ENCODE measurements at places on chromosomes 12 and 14.

- DNase-seq, result no peak
Observed at GRCh38 chr14:54465654-54466053, 23.1 kb downstream of the GMFB start.

- DNase-seq, result no peak
Observed at GRCh38 chr12:93127582-93128331, 198.7 kb upstream of the EEA1 start.

- DNase-seq, result no peak
Observed at GRCh38 chr14:104680806-104681688, 8.4 kb upstream of the INF2 start.

GRCh38 chr12:105451211-105451610 lies 120.7 kb downstream of the C12orf75 start:
- no peak for DNase-seq

DNA sequence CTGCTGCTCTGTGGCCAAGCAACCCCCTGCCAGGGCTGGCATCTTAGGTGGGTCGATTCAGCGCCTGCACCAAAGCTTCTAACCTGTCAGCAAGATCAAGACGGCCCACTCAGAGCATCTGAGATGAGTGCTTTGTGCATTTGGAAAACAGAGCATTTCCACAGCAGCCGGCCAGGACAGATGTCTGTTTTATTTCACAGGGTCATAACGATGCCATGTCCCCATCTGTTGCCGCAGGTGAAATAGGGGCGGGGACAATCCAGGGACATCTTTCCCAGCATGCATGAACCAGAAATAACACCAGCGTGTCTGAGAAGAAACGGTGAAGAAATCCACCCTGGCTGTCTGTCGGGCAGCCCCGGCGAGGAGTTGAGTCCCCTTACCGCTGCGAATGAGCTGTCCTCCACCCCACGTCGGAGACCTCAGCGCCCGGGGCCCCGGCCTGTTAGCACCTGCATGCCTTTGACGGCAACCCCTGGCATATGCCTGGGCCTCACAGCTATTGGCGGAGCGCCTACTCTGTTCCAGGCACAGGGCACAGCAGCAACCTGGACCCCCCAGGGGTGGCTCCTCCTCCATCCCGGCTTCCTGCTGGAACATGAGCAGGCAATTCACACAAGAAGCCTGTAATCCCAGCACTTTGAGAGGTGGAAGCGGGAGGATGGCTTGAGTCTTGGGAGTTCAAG lies 30.6 kb upstream of the ULK1 start:
- DNase-seq, result no peak

- DNase-seq, result no peak
Observed at GRCh38 chr12:87117526-87117925, 861.3 kb upstream of the MGAT4C start.

GRCh38 chr14:32011225-32011624 lies 65.9 kb upstream of the ARHGAP5 start:
- DNase-seq, result no peak

DNA sequence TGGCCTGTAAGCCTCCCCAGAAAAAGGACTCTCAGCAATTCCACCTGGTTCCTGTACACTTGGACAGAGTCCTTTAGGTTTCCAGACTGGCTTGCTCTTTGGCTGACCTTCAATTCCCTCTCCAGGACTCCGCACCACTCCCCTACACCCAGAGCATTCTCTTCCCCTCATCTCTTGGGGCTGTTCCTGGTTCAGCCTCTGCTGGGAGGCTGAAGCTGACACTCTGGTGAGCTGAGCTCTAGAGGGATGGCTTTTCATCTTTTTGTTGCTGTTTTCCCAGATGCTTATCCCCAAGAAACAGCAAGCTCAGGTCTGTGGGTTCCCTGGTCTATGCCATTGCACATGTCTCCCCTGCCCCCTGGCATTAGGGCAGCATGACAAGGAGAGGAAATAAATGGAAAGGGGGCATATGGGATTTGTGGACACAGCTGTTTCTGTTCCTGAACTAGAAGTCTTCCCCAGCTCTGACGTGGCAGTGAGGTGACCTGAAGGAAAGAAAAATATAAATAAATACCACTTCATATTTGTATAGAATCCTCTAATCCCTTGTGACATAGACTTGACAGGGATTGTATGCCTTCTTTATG lies 1.3 kb downstream of the RNASE7 start:
- no peak for DNase-seq

- DNase-seq, result no peak
Observed at GRCh38 chr12:68798882-68799234, 9.1 kb upstream of the MDM2 start.

DNA sequence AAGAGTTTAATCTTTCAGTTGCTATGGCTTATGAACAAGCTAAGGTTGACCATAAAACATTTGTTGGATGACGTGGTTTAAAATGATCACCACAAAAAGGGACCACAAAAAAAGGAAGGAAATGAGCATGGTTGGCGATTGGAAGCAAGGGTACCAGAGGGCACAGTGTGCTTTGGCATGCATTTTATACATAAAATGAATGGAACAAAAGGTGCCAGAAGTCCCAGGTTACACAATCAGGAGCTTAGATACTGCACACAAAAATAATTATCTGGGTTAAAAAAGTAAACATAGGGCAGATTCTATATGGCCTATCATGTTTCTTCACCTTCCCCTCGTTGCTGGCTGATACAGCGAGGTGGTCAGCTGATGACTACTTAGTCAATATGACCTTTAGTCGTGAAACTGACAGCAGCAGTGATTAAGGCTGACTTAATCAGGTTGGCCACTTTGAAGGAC lies 50.7 kb downstream of the ZC3H14 start:
- DNase-seq, result no peak

GRCh38 chr12:15116086-15116485 lies 105.1 kb downstream of the RERG start:
- DNase-seq, result no peak

- no peak for DNase-seq
Observed at GRCh38 chr12:49967777-49968250, 4.9 kb upstream of the AQP6 start.

DNA sequence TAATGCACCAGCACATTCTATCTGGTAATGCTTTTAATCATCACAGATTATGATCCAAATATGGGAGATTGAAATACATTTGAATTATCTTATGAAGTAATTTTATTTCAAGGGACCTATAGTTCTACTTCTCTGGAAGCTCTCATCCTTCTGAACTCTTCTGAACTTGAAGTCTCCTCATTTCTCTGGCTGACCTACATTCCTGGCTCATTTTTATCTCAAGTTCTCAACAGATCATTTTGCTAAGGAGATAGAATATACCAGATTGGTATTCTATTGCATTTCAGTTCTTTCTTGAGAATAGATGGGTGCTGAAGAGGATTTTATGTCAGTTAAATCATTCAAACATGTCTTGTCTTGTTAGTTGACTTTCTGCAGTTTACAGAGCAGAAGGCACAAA lies 7.9 kb downstream of the HMGA2 start:
- DNase-seq, result no peak

GRCh38 chr14:104938960-104939359 lies 14.3 kb downstream of the PLD4 start:
- no peak for DNase-seq

DNA sequence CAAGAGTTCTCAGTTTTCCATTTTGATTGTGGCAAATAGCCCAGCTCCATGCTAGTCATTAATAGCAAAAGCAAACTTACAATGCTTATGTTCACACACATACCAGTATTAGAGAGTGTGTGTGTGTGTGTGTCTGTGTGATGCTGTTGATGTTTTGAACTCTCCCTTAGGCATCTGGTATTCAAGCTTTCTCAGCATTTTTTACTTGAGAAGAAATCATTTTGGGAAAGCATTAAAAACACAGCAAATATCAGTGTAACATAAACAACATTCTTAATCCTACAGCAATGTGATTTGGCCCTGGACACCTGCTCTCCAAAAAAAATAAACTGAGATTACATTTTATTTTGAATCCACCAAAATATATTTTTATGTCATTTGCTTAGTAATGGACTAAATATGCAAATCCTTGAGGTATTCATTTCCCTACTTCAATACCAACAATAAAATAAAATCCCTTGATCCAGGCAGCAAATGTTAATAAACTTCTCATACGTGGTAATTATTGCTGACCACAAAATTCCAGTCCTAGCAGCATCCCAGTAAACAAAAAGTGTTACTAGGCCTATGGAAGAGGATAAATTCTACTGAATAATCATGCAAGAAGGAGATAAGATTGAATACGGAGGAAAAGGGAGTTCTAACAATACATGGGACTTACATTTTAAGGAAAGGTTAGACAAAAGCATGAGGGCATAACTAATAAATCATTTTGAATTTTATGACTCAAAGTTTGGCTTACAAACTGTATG lies 249.5 kb upstream of the CLEC14A start:
- no peak for DNase-seq

DNA sequence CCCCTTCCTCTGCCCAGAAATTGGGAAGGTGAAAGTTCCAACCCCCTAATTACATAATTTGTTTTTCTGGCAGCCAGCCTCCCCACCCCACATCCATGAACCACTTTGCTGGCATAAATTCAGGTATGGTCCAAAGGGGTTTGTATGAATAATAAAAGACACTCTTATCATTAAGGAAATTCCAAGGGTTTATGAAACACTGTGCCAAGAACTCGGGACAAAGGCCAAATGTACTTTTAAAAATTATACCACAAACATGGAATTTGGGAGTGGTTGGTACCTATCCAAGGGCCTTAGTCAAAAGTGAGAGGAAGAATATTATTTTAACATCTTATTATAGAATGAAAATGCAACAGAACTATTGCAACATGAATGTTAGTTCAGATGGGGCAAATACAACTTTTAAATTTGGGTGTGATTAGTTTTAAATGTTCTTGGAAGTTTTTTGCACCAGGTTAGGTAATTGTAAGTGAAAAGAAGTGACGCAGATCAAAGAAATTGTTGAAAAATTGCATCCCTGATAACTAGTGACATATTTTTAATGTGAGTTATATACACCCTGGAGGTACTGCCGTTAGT lies 217.8 kb downstream of the TMEM117 start:
- no peak for DNase-seq

GRCh38 chr12:95322326-95322725 lies 104.7 kb downstream of the VEZT start:
- no peak for DNase-seq

GRCh38 chr12:82470906-82471512 lies 112.7 kb downstream of the METTL25 start:
- no peak for DNase-seq

GRCh38 chr12:51262758-51263177 lies 7.4 kb downstream of the SMAGP start:
- DNase-seq, result no peak

DNA sequence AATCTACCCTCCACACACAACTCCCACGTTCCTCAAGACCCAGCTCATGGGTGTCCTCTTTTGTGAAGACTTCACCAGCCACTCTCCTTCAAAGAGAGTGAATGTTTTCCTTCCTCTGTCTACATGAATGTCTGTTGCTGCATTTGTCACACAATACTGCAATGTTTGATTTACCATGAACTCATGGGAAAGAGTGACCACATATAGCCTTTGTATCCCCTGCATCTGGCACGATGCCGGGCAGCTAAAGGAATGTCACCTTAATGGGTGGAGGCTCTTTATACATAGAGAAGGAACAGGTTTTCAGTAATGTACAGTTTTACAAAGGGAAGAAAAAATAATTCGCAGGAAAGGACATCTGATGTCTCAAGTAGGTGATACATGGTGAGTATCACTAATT lies 12.1 kb upstream of the BCDIN3D start:
- no peak for DNase-seq

DNA sequence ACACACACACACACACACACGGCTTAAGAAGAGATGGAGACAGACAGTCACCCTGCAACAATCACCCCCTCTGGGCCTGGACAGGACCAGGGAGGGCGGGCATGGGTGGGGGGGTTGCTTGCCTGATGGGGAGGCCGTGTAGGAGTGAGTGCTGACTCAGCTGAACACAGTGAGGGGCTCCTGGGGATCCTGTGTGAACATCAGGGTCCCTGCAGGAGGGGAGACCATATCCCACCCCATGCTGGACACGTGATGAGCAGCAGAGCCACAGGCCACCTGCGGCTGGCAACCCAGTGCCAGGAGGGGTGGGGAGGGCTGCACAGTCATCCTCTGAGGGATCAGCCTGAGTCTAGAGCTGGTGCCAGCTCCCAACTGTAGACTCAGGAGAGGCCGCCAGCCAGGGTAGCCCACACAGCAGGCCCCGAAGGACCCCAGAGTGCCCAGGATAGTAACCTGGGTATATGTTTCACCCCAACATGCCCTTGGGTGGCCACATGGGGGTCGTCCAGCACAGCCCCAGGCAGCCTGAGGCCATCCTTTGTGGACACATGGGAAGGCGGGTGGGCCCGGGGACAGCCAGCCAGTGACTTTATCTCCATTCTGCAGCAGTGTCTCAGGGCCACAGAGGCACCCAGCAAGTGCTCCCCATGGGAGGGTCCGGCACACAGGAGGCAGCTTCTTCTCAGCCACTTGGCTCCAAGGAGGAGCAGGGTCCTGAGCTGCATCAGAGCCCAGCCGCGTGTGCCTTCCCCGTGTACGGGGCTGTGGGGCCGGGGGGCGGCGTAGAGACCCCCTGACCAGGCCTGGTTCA lies 73.7 kb upstream of the SFSWAP start:
- DNase-seq, result no peak

DNA sequence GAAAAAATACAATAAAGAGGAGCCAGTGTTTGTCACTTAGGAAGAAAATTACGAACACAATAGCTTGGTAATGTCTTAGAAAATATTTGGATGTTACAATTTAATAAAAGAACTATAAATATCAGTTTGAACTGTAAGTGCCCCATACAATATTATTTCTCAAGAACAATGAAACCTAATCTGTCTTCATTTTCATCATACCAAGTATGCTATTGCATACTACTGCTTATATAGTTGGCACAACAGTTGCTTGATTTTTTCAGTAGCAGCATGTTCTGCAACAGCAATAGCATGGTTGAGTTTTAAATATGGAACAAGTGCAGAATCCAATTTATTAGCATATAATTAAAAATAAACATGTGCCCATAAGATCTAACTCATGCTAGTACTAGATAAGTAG lies 564.6 kb downstream of the C12orf50 start:
- no peak for DNase-seq

GRCh38 chr12:95413576-95413975 lies 60.4 kb upstream of the METAP2 start:
- DNase-seq, result no peak

DNA sequence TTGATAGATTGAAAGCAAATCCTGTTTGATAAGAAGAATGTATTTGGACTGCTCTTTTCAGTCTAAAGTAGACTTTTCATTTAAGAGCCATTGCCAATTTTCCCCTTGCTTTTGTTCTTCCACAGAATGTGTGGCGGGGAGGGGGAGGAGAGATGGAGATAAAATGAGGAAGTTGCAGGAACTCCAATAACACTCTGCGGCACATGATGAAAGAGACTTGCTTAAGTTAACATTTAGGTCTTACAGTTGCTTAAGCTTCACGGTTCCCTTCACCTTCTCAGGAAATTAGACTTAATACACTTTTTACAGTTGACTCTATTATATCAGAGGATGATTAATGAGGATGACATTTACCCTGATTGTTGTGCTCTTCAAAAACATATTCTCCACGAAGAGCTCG lies 537.3 kb downstream of the TMTC2 start:
- DNase-seq, result no peak

GRCh38 chr14:24182110-24182882 lies 6.3 kb downstream of the IPO4 start:
- DNase-seq, result no peak

GRCh38 chr12:40692765-40693206 lies 547 bp downstream of the CNTN1 start:
- no peak for DNase-seq

GRCh38 chr12:3250576-3250975 lies 173.4 kb downstream of the TSPAN9 start:
- DNase-seq, result no peak

All from stimulated activated CD4-positive, alpha-beta T cell treated with anti-CD3 and anti-CD28 coated beads, Interleukin-1b, Interleukin-23, amount 100 ng/mL, for 4 hours (primary cell).